ENCODE measurements at places on chromosomes 2 and 18. TPM values are rescaled to one million over a fixed set of nuclear protein-coding genes. Genes with fewer than 3 reads are reported as not detected.

Gene GPR45
- total RNA-seq, result not detected

Gene EMILIN2
- total RNA-seq, result 35.2 TPM

Gene SPHKAP
- 0.35 TPM for total RNA-seq

Gene UGT1A4
- total RNA-seq, result not detected

Gene PLCL1
- 7.7 TPM for total RNA-seq

Gene PAX8
- total RNA-seq, result 1.6 TPM

- H3K27ac ChIP-seq, result no peak overlapping the region
- peaks cover 2% of the 10 kb centered on the region for H3K4me1 ChIP-seq
- no peaks in the 10 kb centered on the region for H3K27me3 ChIP-seq
- H3K4me3 ChIP-seq, result no peak overlapping the region
- peaks cover 4% of the 10 kb centered on the region for H3K36me3 ChIP-seq
- no peak for DNase-seq
Observed at GRCh38 chr18:25223211-25223610, 128.8 kb downstream of the ZNF521 start.

DNA sequence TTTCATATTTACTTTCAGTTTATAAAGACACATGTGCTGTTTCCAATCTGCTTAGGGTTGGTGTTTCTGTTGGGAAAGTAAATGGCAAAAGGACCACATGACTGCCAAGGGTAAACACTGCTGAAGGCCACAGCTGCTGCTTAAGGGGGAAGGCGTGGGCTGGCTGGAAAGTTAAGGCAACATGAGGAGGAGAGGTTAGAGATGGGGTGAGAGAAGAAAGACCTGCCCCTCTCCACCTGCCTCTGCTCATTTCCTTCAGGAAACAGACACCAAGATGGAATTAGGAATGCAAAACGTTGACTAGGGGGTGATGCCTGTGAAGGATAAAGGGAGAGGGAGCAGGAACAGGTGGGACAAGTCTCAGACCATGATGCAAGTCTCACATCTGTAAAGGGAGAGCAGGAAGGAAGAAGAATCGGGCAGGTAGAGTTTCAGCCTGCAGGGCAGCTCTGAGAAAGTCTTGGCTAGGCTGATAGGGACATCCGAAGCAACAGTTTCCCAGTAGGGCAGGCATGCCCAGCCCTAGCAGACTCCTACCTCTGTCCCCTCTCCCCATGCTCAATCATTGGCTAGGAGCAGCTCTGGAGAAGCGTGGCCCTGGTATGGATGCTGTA is 86.0 kb downstream of the CDC42EP3 start:
- DNase-seq, result no peak
- H3K36me3 ChIP-seq, result no peaks in the 10 kb centered on the region
- peak overlapping the region; percentile 61 for H3K27ac ChIP-seq
- peaks cover 49% of the 10 kb centered on the region for H3K4me1 ChIP-seq
- no peak overlapping the region for H3K4me3 ChIP-seq
- H3K27me3 ChIP-seq, result no peaks in the 10 kb centered on the region

DNA sequence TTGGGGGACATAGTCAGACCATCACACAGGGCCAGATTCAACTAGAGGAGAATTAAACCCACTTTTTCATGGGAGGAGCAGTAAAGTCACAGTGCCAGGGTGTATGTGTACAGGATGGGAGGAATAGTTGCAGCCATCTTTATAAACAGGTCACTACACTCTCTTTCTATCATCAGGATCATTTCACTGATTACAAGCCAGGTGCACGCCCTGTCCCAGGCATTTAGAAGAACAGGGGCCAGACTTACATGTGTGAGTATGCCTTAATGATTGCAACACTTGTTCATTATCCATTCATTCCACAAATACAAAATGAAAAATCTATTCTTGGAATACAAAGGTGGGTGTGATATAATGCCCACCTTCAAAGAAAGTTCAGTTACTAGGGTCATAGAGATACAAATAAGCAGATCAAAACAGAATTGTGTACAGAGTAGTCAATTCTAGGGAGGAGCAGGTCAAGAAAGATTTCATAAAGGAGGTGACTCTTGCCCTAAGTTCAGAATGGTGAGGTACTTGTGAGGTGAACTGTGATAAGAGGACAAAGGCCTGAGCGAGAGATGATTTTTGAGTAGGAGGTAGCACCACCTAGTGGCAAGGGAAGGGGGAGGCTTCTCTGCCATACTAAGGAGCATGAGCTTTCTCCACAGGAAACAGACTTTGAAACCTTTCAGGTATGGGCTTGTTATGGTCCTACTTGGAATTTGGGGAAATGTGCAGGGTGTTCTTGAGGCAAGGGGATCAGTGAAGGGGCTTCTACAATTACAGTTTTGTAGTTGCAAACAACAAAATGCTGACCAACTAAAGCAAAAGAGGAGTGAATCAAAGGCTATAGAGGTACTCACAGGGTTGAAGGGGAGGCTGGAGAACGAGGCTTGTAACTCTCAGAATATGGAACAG is 156.3 kb downstream of the SUCLG1 start:
- H3K4me3 ChIP-seq, result no peak overlapping the region
- H3K27ac ChIP-seq, result no peak overlapping the region
- H3K36me3 ChIP-seq, result no peaks in the 10 kb centered on the region
- no peak for DNase-seq

- H3K4me3 ChIP-seq, result no peak overlapping the region
- H3K27me3 ChIP-seq, result no peaks in the 10 kb centered on the region
- no peaks in the 10 kb centered on the region for H3K36me3 ChIP-seq
- no peaks in the 10 kb centered on the region for H3K4me1 ChIP-seq
- no peak for DNase-seq
Observed at GRCh38 chr18:69683176-69683575, 264.5 kb downstream of the CD226 start.

DNA sequence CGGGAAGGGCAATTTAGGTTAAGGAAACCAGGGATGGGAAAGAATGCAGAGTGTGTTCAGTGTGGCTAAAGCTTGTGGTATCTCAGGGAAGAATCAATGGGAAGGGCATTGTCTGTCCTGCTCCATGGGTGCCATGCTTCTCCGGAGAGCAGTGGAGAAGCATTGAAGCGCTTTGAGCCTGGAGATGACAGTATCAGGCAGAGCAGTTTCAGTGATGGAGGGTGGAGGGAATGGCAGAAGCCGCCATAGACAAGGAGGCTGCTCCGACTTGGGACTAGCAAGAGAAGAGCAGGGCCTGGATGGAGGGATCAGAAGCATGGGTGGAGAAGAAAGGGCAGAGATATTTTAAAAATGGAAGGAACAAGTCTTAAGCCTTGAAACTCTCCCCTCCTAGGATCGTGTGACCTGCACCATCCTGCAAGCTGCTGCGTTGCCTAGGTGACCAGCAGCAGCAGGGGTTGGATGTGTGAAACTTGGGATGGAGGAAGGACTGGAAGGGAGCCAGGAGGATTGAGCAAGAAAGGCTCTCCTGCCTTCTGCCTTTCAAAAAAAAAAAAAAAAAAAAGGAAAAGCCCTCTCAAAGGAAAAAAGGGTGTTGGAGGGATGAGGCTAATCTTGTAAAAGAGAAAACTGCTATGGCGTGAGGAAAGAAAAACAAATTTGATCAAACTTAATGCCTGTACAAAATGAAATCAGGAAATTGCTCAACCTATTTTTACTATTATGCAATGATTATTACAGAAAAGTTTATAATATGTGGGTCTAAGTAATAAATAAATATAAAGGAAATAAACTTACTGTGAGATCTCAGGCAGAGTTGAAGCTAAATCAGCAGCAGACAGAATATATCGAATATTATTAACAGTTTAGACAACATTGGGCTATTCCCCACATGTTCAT is 493.8 kb upstream of the NRP2 start:
- no peaks in the 10 kb centered on the region for H3K4me1 ChIP-seq
- H3K27me3 ChIP-seq, result no peaks in the 10 kb centered on the region
- no peak overlapping the region for H3K4me3 ChIP-seq
- no peak overlapping the region for H3K27ac ChIP-seq
- no peak for DNase-seq
- no peaks in the 10 kb centered on the region for H3K36me3 ChIP-seq

DNA sequence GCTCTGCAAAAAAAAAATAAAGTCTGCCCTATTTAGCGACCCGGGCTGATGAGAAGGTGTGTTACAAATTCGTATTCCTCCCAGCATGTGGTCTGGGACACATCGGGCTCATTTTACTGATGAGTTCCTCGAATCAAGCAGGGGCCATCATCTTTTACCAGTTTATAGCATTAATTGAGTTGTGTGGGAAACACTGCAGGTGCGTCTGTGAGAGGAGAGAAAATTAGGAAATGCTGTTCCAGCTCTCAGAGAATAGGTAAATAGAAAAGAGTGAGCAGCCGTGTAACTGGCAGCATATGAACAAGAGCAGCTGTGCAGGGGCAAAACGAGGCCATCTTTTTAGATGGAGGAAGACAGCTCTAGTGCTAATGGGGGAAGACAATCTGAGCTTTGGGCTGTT is 216.7 kb downstream of the SETBP1 start:
- H3K4me3 ChIP-seq, result no peak overlapping the region
- H3K36me3 ChIP-seq, result no peaks in the 10 kb centered on the region
- H3K27me3 ChIP-seq, result no peaks in the 10 kb centered on the region
- H3K27ac ChIP-seq, result no peak overlapping the region
- H3K4me1 ChIP-seq, result peaks cover 11% of the 10 kb centered on the region

- DNase-seq, result no peak
- H3K36me3 ChIP-seq, result peaks cover 38% of the 10 kb centered on the region
- no peak overlapping the region for H3K4me3 ChIP-seq
- H3K27ac ChIP-seq, result no peak overlapping the region
- H3K27me3 ChIP-seq, result no peaks in the 10 kb centered on the region
- no peaks in the 10 kb centered on the region for H3K4me1 ChIP-seq
Observed at GRCh38 chr2:63977904-63978303, 41.3 kb downstream of the VPS54 start.

- no peaks in the 10 kb centered on the region for H3K27me3 ChIP-seq
- H3K4me3 ChIP-seq, result no peak overlapping the region
- H3K4me1 ChIP-seq, result no peaks in the 10 kb centered on the region
- DNase-seq, result no peak
- H3K36me3 ChIP-seq, result no peaks in the 10 kb centered on the region
Observed at GRCh38 chr2:102436323-102436722, 13.4 kb downstream of the IL18RAP start.

DNA sequence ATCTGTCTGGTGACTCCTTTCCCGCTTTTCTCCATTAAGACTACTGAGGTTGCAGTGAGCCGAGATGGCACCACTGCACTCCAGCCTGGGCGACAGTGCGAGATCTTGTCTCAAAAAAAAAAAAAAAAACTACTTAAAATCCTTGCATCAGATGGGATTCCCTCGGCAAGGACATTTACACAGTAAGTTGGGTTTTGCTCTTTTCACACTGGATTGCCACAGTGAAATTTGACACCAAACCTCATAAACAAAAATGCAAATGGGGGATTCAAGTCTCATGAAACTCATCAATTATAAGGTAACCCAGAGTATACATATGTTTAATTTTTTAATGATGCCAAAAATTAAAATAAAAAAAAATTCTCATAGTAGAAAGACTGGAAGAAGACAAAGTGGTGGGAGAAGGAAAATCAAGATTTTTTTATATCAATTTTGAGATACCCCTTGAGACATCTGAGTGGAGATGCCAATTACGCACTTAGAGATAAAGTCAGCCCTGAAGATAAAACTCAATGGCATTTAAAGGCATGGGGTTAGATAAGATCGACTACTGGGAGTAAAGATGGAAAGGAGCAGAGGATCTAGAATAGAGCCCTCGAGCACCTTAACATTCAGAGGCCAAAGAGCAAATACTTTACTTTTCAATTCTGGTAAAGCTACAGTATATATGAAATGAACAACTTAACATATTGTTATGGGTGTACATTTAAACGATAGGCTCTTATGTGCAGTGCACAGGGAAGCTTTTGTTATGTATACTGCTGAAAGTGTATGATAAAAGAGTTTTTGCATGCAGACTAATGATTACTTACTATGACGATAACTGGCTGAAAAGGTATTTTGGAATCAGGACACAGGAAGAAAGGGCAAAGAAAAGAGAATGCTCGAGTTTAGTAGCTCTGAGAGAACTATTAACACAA is 37.6 kb downstream of the CHMP3 start:
- no peaks in the 10 kb centered on the region for H3K27me3 ChIP-seq
- H3K36me3 ChIP-seq, result peaks cover 29% of the 10 kb centered on the region
- no peaks in the 10 kb centered on the region for H3K4me1 ChIP-seq
- H3K4me3 ChIP-seq, result no peak overlapping the region
- no peak for DNase-seq
- no peak overlapping the region for H3K27ac ChIP-seq

DNA sequence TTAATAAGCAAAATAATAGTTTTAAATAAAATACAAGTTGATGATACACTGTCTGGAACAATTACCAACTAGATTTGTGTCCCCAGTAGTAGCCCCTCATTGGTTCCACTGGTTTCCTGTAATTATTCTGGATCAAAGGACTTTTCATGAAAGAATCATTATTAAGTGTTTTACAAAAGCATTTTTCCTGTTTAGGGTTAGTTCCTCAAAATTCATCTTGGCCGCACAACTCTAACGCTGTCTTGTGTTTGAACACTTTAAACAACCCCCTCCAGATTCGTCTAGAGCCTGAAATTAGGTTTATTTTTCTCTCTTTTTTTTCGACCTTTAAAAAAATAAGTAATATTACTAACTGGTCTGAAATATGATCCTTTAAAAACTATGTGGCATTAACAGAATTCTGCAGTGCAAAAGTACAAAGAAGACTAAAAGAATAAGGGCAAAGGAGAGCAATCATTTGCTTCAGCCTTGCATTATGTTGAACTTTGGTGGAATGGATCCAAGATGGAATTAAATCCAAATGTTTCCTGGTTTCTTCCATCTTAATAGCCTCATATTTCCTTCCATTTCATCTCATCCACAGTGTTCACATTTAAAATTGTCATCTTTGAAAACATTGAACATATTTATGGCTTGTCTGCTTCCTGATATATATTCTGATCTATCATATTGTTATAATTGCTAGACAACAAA is 678.4 kb downstream of the IRS1 start:
- H3K4me1 ChIP-seq, result peaks cover 23% of the 10 kb centered on the region
- H3K27me3 ChIP-seq, result no peaks in the 10 kb centered on the region
